ENCODE measurements at places on chromosomes 4 and X.
A peak's percentile ranks its signal among the peaks of the same experiment; 100 is the strongest.

DNA sequence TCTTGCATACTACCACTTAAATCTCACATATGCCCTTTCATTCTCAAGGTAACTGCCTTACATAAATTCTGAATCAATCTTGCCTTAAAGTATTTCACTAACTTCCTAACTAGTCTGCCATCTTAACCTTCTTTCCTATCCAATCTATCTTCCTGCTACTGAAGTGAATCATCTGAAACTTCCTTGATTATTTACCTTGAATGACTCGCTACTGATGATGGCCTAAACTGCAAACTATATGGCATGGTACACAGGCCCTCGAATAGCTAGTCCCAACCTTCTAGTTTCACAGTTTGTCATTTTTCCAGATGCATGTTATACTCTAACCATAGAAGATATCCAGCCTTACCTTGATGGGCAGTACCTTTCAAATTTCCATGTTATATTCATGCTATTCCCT lies 19.9 kb downstream of the PHKA1 start:
- DNase-seq, result no peak

DNA sequence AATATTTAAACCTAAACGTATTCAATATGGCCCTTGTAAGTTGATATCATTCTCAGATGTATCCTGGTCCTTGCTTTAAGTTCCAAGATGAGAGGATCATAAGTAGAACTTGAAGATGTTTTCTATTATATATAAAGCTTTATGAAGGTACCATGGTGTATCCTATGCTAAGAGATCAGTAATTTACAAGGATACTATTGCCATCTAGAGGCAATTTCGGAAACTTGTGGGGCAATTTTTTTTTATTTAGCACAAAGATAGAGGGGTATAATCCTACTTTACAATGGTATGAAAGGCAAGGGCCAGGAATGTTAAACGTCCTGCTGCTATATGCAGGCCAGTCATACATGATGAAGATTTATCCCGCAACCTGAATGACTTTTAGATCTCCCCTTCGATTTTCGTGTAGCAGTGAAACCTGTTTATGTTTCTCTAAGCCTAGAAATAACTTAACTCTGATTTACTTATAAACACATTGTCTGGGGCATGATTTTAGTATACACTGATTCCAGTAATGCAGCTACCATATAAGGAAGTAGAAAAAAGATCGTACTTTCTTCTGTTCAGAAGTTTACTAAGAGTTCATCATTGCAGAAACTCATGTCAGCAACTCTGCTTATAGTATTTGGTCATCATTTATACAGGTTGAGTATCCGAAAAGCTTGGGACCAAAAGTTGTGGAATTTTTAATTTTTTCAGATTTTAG lies 2.6 kb downstream of the SLC25A31 start:
- no peak for DNase-seq

- no peak for DNase-seq
Measured at GRCh38 chr4:22129454-22130029, 181.0 kb upstream of the KCNIP4 start.

GRCh38 chr4:87216469-87216868 lies 3.9 kb downstream of the KLHL8 start:
- DNase-seq, result no peak

- DNase-seq, result no peak
Measured at GRCh38 chr4:11487139-11487538, 58.4 kb upstream of the HS3ST1 start.

DNA sequence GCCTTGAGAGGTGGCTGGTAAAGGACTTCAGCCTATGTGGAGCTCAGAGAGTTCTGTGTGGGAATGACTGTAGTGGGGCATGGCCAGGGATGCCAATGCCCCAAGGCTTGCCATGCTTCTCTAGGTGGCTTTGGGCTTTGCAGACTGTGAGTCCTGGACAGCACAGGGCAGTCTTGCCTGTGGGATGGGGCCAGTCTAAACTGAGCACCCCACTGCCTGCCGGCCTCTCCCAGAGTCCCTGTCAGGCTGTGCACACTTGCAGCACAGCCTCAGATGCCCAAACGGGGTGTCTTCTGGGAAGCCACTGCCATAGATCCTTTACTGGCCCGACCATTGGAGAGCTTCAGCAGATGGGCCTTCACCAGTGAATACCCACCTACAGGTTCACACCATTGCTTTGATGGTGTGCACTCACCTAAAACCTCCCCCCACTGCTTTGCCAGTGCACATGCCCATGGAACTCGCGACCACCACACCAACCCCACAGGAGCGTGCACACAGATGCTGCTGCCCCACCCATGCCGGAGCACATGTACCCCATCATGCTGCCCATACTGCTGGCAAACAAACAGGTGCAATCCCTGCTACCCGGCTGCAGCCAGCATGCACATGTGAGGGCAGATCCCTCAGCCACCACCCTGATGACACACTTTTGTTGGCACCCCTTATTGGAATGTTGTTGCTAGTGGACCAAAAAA lies 97.3 kb upstream of the CNKSR2 start:
- no peak for DNase-seq

DNA sequence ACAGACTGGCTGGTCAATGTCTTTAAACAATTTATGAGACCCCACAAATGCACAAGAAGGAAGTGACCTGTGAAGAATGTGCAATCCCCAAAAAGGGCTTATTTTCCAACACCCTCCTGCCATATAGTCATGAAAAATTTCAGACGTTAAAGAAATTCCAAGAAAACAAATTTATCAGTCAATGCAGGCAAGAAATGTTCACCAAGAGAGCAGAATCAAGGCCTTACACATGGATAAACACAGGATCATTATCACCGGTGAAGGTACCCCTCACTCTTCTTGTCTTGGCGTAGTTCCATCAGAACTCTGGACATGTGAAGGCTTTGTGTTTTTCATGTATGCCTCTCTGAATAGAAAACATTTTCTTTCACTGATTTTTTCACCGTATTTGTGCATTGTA lies 186.7 kb upstream of the GALNTL6 start:
- DNase-seq, result no peak

GRCh38 chrX:13669246-13669737 lies 16.4 kb downstream of the TCEANC start:
- no peak for DNase-seq

- DNase-seq, result no peak
Measured at GRCh38 chrX:154724993-154725756, 25.7 kb downstream of the GAB3 start.

GRCh38 chr4:171676555-171677215 lies 136.5 kb upstream of the GALNTL6 start:
- no peak for DNase-seq

DNA sequence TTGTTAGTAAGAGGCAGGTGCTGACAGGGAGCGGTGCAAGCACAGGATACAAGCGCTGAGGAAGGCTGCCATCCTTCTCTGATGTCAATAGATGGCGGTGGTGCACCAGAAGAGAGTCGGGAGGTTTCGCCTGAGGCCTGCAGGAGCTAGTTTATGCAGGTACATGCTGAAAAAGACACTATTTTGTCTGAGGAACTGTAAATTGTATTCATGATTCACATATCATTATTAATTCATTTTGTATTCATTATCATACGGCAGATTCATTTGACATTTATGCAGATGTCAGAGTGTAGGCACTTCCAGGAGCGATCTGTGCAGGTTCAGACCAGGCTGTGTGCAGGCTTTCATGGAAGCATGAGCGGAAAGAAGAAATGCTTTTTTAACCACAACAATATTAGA lies 824.0 kb downstream of the STIM2 start:
- peak; percentile 46 for DNase-seq

- peak; percentile 39 for DNase-seq
Measured at GRCh38 chrX:66728818-66729271, 90.0 kb upstream of the EDA2R start.

GRCh38 chrX:154366666-154367055 lies 7.8 kb downstream of the FLNA start:
- DNase-seq, result peak; percentile 58

DNA sequence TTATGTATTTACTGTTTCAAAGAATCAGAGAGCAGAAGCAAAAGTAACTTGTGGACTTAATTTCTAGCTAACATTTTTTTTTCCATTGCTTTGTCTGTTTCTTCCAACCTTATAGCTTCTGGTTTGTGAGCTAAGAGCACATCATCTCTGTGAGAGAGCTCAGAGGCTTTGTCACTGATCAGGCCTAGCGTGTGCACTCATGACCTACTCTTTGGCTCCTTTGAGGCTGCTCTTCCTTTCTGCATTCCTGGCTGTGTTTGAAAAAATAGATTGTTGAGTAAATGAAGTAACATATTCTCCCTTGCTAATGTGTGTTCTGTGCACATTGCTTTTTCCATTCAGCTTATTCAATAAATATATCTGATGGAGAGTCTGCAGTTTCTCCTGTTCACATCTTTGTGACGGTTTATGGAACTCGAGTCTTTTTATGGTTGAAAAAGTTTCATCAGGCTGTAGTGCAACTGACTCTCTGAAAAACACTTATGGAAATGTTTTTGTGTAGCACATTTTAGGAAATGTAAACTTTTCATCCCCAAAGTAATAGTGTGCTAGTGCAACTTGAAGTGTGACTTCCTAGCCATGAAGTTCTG lies 133.0 kb downstream of the RAPGEF2 start:
- no peak for DNase-seq

DNA sequence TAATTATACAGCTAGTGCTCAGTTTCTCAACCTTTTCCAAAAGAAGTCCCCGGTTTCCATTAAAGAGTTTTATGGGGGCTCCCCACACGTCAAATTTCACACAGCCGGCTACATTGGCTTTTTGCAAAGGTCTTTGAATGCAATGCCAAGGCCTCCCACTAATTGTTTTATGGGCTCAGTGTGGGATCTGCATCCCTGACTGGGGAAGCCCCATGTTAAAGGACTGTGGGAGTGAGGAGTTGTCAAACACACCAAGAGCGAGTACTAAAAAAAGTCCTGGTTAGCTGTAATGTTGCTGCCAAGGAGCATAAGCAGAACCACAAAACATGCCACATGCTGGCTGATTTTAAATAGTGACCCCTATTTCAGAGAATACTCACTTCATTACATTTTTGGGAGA lies 162.6 kb downstream of the BMPR1B start:
- no peak for DNase-seq

GRCh38 chr4:77065382-77065781 lies 10.4 kb downstream of the CCNI start:
- DNase-seq, result no peak

GRCh38 chrX:153925387-153925738 lies 701 bp downstream of the ARHGAP4 start:
- DNase-seq, result no peak

DNA sequence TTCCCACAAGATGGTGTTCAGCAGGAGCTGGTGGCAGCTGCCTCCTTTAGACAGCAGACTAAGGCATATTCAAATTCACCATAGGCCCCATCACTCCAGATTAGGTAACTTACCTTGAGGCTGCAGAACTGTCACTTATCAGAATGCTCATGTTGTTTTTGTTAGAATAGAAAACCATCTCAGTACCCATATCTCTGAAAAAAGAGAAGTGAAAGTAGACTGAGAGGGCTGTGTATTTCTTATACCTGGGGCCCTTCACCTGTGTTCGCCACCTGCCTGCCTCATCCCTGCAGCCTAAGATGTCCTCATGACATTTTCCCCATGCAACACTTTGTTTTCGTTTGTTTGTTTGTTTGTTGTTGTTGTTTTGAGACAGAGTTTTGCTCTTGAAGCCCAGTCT lies 32.9 kb upstream of the SPRY1 start:
- DNase-seq, result no peak

DNA sequence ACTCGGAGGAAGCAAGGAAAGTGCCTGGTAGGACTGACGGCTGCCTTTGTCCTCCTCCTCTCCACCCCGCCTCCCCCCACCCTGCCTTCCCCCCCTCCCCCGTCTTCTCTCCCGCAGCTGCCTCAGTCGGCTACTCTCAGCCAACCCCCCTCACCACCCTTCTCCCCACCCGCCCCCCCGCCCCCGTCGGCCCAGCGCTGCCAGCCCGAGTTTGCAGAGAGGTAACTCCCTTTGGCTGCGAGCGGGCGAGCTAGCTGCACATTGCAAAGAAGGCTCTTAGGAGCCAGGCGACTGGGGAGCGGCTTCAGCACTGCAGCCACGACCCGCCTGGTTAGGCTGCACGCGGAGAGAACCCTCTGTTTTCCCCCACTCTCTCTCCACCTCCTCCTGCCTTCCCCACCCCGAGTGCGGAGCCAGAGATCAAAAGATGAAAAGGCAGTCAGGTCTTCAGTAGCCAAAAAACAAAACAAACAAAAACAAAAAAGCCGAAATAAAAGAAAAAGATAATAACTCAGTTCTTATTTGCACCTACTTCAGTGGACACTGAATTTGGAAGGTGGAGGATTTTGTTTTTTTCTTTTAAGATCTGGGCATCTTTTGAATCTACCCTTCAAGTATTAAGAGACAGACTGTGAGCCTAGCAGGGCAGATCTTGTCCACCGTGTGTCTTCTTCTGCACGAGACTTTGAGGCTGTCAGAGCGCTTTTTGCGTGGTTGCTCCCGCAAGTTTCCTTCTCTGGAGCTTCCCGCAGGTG lies 637 bp downstream of the AR start:
- no peak for DNase-seq

- DNase-seq, result no peak
Measured at GRCh38 chrX:53018627-53019026, 30.0 kb upstream of the GPR173 start.

DNA sequence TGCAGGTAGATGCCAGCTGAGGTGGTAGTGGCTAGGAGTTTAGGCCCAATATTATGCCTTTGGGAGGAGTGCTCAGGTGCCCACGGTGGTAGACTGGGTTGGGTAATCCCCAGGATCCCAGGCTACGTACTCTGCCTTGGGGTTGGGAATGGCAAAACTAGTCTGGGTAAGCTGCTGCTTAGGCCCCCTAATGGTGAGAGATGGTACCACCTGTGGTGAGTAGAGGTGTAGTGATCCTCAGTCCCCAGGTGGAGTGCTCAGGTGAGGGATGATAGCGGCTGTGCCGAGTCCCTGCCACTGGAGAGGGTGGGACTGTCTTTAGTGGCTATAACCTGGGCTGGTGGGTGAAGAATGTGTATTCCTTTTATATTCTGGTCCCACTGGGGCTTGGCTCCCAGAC lies 75.2 kb downstream of the IL1RAPL2 start:
- DNase-seq, result no peak

Measured in C1 segment of cervical spinal cord (tissue), 14 donors.